Lung (tissue), 17 donors: ENCODE measurements at places on chromosomes 11 and 22. TPM values are rescaled to one million over a fixed set of nuclear protein-coding genes. Genes with fewer than 3 reads are reported as not detected.

DNA sequence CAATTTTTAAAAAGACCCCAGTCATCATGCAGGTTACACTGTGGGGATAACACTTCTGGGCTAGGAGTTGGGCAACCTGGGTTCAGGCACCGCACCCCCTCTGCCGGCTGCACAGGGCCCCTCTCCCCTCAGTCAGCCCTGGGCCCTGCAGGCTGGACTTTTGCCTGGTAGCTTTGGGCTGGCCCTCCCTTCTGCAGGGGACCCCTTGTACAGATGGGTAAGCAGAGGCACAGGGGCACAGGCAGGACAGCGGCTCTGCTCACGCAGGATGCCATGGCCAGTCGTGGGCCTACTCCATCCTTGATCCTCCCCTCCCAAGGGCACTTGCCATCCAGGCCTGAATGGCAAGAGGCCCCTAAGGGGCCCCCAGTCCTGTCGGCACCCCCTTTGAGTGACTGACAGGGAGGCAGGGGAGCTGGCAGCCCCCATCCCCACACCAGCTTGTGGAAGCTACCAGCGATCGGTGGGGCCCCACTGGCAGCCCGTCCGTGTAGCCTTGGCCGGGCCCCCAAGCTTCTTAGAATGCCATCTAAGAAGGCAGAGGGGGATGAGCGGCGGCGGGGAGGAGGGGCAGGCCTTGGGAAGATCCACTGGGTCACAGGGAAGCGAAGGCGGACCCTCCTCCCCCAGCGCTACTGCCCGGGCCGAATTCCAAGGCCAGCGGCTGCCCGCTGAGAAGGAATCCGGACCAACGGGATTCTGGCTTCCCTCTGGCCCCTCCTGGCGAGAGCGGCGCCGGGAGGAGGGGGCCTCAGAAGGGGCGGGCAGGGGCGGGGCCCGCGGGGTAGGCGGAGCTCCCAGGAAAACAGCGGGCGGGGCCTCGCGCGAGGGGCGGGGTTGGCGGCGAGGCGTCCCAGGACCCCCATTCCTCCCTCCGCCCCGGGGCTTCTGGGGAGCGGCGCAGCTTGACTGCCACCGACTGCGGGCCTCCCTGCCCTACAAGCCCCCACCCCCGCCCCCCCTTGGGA, 6.8 kb upstream of the CHKA start:
- DNase-seq = peak; percentile 94

DNA sequence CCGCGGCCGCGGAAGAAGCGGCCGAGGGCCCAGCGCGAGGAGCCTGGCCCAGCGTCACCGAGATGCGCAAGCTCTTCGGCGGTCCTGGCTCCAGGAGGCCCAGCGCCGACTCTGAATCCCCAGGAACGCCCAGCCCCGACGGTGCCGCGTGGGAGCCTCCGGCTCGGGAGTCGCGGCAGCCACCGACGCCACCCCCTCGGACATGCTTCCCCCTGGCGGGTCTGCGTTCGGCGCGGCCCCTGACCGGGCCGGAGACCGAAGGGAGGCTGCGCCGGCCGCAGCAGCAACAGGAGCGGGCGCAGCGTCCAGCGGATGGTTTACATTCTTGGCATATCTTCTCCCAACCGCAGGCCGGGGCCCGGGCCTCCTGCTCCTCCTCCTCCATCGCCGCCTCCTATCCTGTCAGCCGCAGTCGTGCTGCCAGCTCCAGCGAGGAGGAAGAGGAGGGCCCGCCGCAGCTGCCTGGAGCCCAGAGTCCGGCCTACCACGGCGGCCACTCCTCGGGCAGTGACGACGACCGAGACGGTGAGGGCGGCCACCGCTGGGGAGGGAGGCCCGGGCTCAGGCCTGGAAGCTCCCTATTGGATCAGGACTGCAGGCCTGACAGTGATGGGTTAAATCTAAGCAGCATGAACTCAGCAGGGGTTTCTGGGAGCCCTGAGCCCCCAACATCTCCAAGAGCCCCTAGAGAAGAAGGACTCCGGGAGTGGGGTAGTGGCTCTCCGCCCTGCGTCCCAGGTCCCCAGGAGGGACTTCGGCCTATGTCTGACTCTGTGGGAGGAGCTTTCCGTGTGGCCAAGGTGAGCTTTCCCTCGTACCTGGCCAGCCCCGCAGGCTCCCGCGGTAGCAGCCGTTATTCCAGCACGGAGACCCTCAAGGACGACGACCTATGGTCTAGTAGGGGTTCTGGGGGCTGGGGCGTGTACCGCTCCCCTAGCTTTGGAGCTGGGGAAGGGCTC, 1.2 kb downstream of the ARHGEF17 start:
- DNase-seq = peak; percentile 92

GRCh38 chr11:35458846-35459245, 39.5 kb upstream of the SLC1A2 start:
- DNase-seq = no peak

The KCNA4 gene
- total RNA-seq = 2.9 TPM
